Peyer's patch (tissue), 4 donors: ENCODE measurements at places on chromosomes 5 and 9. TPM values are rescaled to one million over a fixed set of nuclear protein-coding genes. Genes with fewer than 3 reads are reported as not detected.
A peak's percentile ranks its signal among the peaks of the same experiment; 100 is the strongest.

GPR151 gene
- not detected for total RNA-seq

DNA sequence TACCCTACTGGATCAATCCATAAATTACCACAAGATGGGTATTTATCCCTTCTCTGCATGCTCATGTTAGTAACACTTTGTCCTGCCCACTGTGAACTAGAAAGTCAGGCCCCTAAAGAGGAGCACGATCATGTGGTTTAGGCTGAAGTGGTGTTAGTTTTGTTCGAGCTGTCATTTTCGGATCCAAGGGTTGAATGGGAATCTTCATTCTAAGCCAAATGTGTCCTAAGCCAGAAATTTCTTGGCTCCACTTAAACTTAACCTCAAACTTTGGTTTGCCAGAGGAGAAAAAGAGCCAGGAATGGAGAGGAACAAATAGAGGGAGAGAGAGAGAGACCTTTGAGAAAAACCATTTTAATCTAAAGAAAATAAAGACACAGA, 837.7 kb upstream of the ZNF608 start:
- H3K27me3 ChIP-seq: no peaks in the 10 kb centered on the region
- no peak overlapping the region for H3K27ac ChIP-seq
- no peak overlapping the region for H3K4me3 ChIP-seq
- H3K36me3 ChIP-seq: no peaks in the 10 kb centered on the region
- DNase-seq: no peak

DNA sequence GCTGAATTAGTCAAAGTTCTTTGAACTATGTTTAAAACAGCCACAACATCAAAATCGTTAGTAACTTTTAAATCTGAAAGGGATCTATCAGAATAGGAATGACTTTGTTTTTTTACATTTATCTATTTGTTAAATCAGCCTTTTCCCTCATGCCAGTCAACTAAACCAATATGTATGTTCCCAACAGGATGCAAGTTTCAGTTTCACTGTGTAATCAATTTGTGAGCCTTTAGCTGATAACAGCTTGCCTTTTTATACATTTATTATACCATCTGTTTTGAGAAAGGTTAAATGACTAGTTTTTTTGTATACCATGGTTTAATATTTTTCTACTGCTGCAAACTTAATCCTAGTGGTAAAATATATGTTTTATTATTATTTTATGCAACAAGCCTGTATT, 8.9 kb downstream of the TMED7 start:
- H3K4me3 ChIP-seq: no peak overlapping the region
- DNase-seq: no peak
- no peaks in the 10 kb centered on the region for H3K36me3 ChIP-seq
- H3K27ac ChIP-seq: no peak overlapping the region
- no peaks in the 10 kb centered on the region for H3K27me3 ChIP-seq

DNA sequence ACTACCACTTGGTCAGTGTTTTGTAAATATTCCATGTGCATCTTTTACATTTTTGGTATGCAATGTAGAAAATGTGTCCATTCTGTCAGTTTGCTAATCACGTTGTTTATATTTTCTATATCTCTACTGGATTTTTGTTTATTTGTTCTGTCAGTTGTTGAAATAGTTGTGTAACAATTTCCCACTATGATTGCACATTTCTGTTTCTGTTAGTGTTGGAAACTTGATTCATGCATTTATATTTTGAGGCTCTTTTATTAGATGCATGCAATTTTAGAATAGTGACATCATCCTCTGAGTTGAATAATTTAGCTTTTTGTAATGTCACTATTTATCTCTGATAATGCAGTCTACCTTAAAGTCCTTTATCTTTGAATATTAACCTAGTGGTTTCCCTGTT, 25.8 kb upstream of the LECT2 start:
- no peak overlapping the region for H3K4me3 ChIP-seq
- H3K4me1 ChIP-seq: no peaks in the 10 kb centered on the region
- H3K27ac ChIP-seq: no peak overlapping the region
- H3K36me3 ChIP-seq: no peaks in the 10 kb centered on the region

SHOC1 gene
- total RNA-seq: not detected

TERT gene
- 1.7 TPM for total RNA-seq

GRCh38 chr9:99474186-99474585, 252.1 kb downstream of the SEC61B start:
- no peaks in the 10 kb centered on the region for H3K27me3 ChIP-seq
- no peak for DNase-seq
- H3K4me1 ChIP-seq: no peaks in the 10 kb centered on the region
- no peak overlapping the region for H3K4me3 ChIP-seq
- no peaks in the 10 kb centered on the region for H3K36me3 ChIP-seq
- H3K27ac ChIP-seq: no peak overlapping the region

GRCh38 chr5:594226-594860, 17.8 kb upstream of the CEP72 start:
- no peaks in the 10 kb centered on the region for H3K27me3 ChIP-seq
- no peak for DNase-seq
- H3K36me3 ChIP-seq: no peaks in the 10 kb centered on the region
- H3K4me3 ChIP-seq: no peak overlapping the region

NR5A1 gene
- total RNA-seq: not detected

PCDHA9 gene
- total RNA-seq: not detected

WNK2 gene
- total RNA-seq: 155 TPM

PPP3R2 gene
- not detected for total RNA-seq

DNA sequence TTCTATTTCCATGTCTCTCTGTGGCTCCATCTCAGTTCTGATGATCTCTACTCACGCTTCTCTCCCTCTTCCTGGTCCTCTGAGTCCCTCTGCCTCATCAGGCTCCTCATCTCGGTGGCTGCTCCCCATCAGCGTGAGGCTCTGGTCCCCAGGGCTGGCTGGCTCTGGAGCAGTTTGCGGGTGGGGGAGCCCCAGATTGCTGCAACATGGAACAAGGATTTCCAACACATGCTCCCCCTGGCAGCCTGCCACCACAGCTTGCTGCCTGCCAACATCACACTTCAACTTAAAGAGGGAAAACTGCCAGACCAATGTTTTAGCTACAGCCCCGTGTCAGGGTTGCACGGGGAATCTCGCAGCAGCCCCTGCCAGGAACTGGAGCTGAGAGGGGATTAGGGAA, 77.2 kb upstream of the NEK6 start:
- H3K27me3 ChIP-seq: no peaks in the 10 kb centered on the region
- no peak overlapping the region for H3K27ac ChIP-seq
- no peak overlapping the region for H3K4me3 ChIP-seq

NMUR2 gene
- not detected for total RNA-seq

GRCh38 chr5:138274189-138274853, at the start of gene GFRA3:
Gene GFRA3, minus strand, starts transcription at chr5:138274621. Its CDS starts 197 bp downstream, at chr5:138274424.
- H3K4me3 ChIP-seq: peak within 1 kb of the TSS; percentile 46
- no peaks in the 10 kb centered on the region for H3K27me3 ChIP-seq
- H3K27ac ChIP-seq: no peak within 1 kb of the TSS
- no peaks in the 10 kb centered on the region for H3K4me1 ChIP-seq
- H3K36me3 ChIP-seq: no peaks in the 10 kb centered on the region

DNA sequence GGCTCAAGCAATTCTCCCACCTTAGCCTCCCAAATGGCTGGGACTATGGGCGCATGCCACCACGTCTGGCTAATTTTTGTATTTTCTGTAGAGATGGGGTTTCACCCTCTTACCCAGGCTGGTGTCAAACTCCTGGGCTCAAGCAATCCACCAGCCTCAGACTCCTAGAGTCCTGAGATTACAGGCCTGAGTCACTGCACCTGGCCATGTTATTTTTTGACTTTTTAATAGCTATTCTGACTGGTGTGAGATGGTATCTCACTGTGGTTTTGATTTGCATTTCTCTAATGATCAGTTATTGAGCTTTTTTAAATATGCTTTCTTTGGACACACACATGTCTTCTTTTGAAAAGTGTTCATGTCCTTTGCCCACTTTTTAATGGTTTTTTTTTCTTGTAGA, 38.2 kb downstream of the FBXW2 start:
- H3K36me3 ChIP-seq: no peaks in the 10 kb centered on the region
- no peak overlapping the region for H3K27ac ChIP-seq
- H3K4me3 ChIP-seq: no peak overlapping the region
- no peaks in the 10 kb centered on the region for H3K27me3 ChIP-seq
- H3K4me1 ChIP-seq: no peaks in the 10 kb centered on the region
- no peak for DNase-seq

IL31RA gene
- total RNA-seq: not detected

DNA sequence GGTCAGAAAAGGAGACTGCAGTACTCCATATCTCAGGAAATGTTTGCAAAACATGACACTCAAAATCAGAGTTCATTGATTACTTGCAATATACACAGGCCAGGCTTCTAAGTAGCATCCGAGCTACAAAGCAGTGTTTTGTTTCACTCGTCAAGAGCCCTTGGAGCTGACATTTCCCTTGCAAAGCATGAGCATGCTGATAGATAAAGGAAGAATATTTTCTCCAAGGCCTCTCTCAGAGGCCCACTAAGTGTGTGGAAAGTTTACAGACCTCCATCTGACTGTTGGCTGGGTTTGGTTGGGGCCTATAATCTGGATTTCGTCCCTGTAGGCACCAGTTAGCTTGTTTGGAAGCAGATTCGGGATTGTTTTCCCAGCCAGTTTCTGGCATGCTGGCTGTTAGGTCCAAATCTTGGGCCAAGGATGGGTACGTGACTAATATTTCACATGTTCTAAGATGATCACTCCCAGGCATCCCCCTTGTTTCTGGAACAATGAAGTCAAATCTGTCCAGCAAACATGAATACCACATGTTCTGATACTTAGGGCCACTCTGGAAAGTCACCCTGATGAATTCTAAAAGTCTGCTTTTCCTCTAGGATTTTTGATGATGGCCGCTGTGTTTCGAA, 161.3 kb downstream of the RFK start:
- no peaks in the 10 kb centered on the region for H3K36me3 ChIP-seq
- no peak for DNase-seq
- no peaks in the 10 kb centered on the region for H3K27me3 ChIP-seq
- no peak overlapping the region for H3K4me3 ChIP-seq
- no peaks in the 10 kb centered on the region for H3K4me1 ChIP-seq
- no peak overlapping the region for H3K27ac ChIP-seq

SPOCK1 gene
- 4.2 TPM for total RNA-seq

GRCh38 chr9:40927260-40927631, 201.2 kb downstream of the FOXD4L6 start:
- no peak overlapping the region for H3K27ac ChIP-seq
- H3K27me3 ChIP-seq: no peaks in the 10 kb centered on the region
- H3K4me3 ChIP-seq: no peak overlapping the region
- H3K36me3 ChIP-seq: no peaks in the 10 kb centered on the region
- no peak for DNase-seq
- H3K4me1 ChIP-seq: no peaks in the 10 kb centered on the region

PRSS3 gene
- 281 TPM for total RNA-seq

FREM1 gene
- total RNA-seq: 108 TPM

SAXO1 gene
- not detected for total RNA-seq
